ENCODE measurements at places on chromosomes 4 and X.

DNA sequence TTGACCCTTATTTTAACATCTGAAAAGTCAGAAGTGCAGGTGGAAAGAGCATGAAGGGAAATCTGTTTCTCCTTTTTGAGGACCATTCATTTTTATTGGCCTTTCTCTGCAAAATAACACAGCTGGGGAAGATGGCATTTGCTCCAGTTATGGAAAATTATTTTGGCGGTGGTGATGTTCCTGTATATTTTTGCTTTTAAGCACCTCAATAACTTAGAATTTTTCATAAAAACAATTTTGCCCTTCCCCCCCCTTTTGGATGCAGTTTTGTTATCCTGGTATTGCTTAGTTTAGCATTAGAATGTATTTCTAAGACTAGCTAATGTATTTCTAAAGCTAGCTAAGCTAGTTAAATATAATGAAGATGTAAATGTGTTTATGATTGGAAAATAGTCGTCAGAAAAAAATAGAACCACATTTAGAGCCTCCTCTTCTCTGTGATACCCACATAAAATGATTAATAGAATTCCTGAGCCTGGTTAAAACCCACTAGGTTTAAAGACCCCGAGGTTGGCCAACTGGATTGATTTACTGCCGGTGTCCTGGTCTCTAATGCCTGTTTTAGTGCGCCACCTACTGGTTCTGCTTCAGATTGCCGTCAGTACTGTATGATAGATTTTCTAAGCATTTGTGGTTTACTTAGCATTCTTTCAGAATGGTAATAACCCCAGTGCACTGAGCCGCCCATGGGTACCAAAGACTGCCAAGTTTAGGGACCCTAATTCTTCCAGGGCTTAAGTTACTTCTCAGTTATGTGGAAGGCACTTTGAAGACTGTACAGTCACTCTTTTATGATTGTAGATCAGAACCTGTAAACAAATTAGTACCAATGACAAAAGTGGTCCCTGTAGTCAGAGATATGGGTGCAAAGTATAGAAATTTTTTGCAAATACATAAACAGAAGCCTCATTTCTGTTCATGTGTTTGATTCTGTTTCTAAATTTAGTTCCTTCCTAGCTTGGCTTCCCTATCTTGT is 11.4 kb downstream of the KLF3 start:
- no peak overlapping the region for H3K27ac ChIP-seq
- no peak overlapping the region for H3K4me3 ChIP-seq
- no peak for DNase-seq
- peaks cover 41% of the 10 kb centered on the region for H3K4me1 ChIP-seq

DNA sequence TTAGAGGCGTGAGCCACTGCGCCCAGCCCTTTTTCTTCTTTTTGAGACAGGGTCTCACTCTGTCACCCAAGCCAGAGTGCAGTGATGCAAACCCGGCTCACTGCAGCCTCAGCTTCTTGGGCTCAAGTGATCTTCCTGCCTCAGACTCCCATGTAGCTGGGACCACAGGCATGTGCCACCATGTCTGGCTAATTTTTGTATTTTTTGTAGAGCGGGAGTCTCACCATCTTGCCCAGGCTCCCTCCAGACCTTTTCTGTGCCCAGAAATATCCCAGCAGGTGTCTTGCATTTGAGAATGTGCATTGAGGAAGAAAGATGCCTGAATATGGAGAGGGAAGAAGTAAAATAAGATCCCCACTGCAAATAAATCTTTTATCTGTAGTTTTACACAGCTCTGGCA is 58.7 kb downstream of the PPEF2 start:
- H3K4me3 ChIP-seq = no peak overlapping the region
- peaks cover 2% of the 10 kb centered on the region for H3K4me1 ChIP-seq
- no peak overlapping the region for H3K27ac ChIP-seq
- H3K36me3 ChIP-seq = no peaks in the 10 kb centered on the region
- peaks cover 2% of the 10 kb centered on the region for H3K27me3 ChIP-seq
- DNase-seq = no peak

DNA sequence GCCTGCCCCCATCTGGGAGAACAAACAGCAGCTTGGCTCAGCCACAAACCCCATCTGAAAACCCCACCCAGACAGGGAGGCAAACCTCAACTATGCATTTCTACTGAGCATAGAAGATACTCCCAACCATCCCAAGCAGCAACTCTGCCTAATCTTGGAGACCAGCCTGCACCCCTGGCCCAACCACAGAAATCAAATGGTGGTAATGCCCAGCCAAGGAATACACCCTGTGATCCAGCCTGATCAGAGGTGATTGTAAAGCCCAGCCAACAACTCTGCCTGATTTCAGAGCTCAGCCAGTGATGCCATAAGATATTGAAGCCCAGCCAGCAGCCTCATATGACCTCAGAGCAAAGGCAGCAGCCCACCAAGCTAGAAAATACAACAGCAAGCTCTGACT is 19.8 kb downstream of the TMLHE start:
- H3K27ac ChIP-seq = no peak overlapping the region
- H3K4me1 ChIP-seq = no peaks in the 10 kb centered on the region
- no peak overlapping the region for H3K4me3 ChIP-seq
- no peaks in the 10 kb centered on the region for H3K27me3 ChIP-seq

DNA sequence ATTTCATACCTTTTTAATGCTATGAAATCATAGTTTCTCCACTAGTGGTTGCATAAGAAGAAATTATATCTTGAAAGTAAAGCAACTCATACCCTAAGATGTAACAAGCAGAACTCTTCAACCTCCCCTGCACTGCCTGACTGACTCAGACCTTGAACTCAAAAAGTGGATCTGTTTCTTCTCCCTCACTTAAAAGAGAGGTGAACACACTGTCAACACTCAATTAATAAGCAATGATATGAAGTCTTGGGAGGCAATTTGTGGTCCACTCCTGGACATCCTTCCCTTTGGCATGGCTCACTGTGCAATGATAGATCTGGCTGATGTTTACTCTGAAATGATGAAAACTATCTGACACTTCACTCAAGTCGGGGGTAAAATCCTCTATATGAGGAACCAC is 282.0 kb upstream of the DKK2 start:
- H3K4me3 ChIP-seq = no peak overlapping the region
- no peaks in the 10 kb centered on the region for H3K36me3 ChIP-seq
- no peaks in the 10 kb centered on the region for H3K27me3 ChIP-seq

GRCh38 chrX:104564921-104565703 is 887 bp upstream of the IL1RAPL2 start:
- H3K4me1 ChIP-seq = peaks cover 2% of the 10 kb centered on the region
- H3K27ac ChIP-seq = no peak overlapping the region
- H3K4me3 ChIP-seq = no peak overlapping the region
- no peaks in the 10 kb centered on the region for H3K36me3 ChIP-seq
- DNase-seq = no peak
- peaks cover 52% of the 10 kb centered on the region for H3K27me3 ChIP-seq
